ENCODE measurements at places on chromosomes 5 and 9. TPM values are rescaled to one million over a fixed set of nuclear protein-coding genes. Genes with fewer than 3 reads are reported as not detected.

GRCh38 chr5:97009212-97009898, 73.5 kb downstream of the LNPEP start:
- H3K36me3 ChIP-seq, result peaks cover 20% of the 10 kb centered on the region
- peaks cover 6% of the 10 kb centered on the region for H3K4me1 ChIP-seq
- peak; percentile 25 for DNase-seq
- no peaks in the 10 kb centered on the region for H3K27me3 ChIP-seq

The FAM221B gene
- total RNA-seq, result not detected

The TMEM232 gene
- 3.1 TPM for total RNA-seq

GRCh38 chr5:26054594-26054993, 983.8 kb downstream of the CDH9 start:
- no peak overlapping the region for H3K4me3 ChIP-seq
- H3K27me3 ChIP-seq, result no peaks in the 10 kb centered on the region
- H3K4me1 ChIP-seq, result no peaks in the 10 kb centered on the region
- H3K36me3 ChIP-seq, result no peaks in the 10 kb centered on the region

DNA sequence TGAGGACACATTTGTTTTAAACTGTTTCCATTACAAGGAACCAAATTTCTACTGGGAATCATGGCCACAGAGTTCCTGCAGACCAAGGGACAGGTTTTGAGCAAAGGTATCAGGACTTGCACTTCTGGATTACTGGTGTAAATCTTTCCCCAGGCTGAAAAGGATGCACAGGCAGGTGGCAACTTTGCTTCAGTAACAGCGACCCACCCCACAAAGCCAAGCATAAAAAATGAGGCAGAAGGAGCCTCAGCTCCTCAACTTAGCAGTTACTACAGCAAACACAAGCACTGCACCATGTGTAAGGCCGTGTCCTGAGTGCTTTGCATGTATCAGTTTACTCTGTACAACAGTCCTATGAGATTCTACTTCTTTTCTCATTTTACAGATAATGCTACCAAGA, 251.9 kb downstream of the EBF1 start:
- no peak overlapping the region for H3K27ac ChIP-seq
- no peaks in the 10 kb centered on the region for H3K36me3 ChIP-seq
- no peaks in the 10 kb centered on the region for H3K27me3 ChIP-seq
- H3K4me1 ChIP-seq, result peaks cover 10% of the 10 kb centered on the region

DNA sequence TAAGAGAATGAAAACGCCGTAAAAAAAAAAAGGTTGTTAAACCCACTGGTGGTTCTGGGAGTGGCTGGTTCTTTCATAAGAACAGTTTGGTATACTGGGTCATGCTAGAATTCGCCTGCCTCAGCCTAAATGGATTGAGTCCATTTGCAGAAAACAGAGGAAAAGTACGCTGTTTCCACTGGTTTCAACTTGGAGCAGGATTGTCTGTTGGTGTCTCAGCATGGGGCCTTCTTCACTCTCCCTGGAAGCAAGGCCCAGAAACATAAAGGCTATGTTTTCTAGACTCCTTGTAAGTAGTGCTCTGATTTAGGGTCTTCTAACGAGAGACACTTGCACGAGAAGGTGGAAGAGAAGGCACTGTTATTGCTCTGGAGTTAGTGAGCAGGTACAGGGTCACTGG, 116.9 kb upstream of the MTAP start:
- no peak for DNase-seq
- no peak overlapping the region for H3K27ac ChIP-seq
- H3K4me1 ChIP-seq, result peaks cover 30% of the 10 kb centered on the region
- no peaks in the 10 kb centered on the region for H3K36me3 ChIP-seq
- no peaks in the 10 kb centered on the region for H3K27me3 ChIP-seq
- H3K4me3 ChIP-seq, result no peak overlapping the region

- no peaks in the 10 kb centered on the region for H3K27me3 ChIP-seq
- no peaks in the 10 kb centered on the region for H3K36me3 ChIP-seq
- no peak overlapping the region for H3K4me3 ChIP-seq
- no peaks in the 10 kb centered on the region for H3K4me1 ChIP-seq
These were observed 28.7 kb downstream of the ANKRD34B start for GRCh38 chr5:80541392-80541791.

GRCh38 chr5:124453221-124454051, 293.0 kb downstream of the ZNF608 start:
- no peak overlapping the region for H3K4me3 ChIP-seq
- peak; percentile 52 for DNase-seq
- H3K4me1 ChIP-seq, result peaks cover 16% of the 10 kb centered on the region
- no peak overlapping the region for H3K27ac ChIP-seq

The EDIL3 gene
- not detected for total RNA-seq

GRCh38 chr5:98635656-98636055, 137.8 kb upstream of the RGMB start:
- H3K27ac ChIP-seq, result no peak overlapping the region
- H3K4me3 ChIP-seq, result no peak overlapping the region
- H3K36me3 ChIP-seq, result no peaks in the 10 kb centered on the region
- no peak for DNase-seq
- no peaks in the 10 kb centered on the region for H3K4me1 ChIP-seq

- H3K27ac ChIP-seq, result peak overlapping the region; percentile 68
- no peaks in the 10 kb centered on the region for H3K36me3 ChIP-seq
- no peak for DNase-seq
- H3K27me3 ChIP-seq, result no peaks in the 10 kb centered on the region
These were observed 17.4 kb downstream of the LMNB1 start for GRCh38 chr5:126794157-126794828.

Data from MCF 10A (cell line).